ENCODE measurements at places on chromosomes 4 and X.

DNA sequence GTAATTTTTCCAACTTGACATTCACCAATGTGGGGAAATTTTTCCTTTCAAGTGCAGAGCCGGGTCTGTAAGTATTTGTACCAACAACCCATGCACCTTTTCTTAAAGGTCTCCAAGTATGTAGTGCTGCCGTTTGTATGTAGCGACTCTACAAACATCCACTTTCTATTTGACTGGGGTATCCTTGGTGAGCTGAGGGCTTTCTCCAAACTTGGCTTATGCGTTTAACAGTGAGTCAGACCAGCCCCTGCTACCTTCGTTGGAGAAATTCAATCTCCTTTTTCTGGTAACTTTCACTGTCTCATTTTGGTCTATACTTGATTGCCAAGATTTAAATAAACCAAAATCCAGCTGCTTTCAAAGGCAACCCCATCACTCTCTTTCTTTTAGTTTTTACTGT is 34.9 kb downstream of the MGST2 start:
- no peak for DNase-seq

DNA sequence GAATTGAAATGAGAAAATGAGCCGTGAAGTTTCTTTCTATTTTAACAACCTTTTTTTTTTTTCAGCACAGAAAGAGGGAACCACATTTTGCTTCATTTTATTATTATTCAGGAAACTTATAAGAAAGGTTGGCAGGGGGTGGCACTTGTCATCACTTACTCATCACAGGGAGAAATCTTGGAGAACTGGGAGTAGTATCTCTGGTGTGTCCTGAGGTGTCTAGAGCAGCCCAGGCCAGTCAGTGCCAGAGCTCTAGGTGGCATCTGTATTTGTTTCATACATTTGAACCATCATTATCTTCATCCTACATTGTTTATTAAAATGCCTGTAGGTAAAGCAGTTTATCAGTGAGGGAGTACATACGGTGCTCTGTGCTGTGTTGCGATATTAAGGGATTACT is 43.8 kb upstream of the ARHGAP24 start:
- no peak for DNase-seq

- no peak for DNase-seq
Measured at GRCh38 chrX:150478496-150479492, 89.6 kb upstream of the MTM1 start.

- no peak for DNase-seq
Measured at GRCh38 chr4:107564326-107564725, 155.7 kb downstream of the PAPSS1 start.

DNA sequence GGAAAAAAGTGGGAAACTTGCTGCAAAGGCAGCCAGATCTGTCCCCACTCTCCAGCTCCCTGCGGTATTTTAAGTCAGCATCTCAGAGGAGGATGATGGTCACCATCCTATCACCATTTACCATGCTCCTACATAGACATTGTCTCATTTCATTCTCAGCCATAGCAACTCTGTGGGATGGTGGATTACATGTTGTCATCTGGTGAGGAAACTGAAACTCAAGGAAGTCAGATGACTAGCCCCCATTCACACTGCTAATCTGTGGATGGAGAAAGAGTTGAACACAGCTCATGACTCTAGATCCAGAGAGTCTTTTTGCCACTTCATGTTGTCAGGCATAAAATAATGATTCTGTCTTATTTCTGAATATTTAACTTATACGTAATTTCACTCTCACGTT is 323.5 kb downstream of the PTTG2 start:
- no peak for DNase-seq

DNA sequence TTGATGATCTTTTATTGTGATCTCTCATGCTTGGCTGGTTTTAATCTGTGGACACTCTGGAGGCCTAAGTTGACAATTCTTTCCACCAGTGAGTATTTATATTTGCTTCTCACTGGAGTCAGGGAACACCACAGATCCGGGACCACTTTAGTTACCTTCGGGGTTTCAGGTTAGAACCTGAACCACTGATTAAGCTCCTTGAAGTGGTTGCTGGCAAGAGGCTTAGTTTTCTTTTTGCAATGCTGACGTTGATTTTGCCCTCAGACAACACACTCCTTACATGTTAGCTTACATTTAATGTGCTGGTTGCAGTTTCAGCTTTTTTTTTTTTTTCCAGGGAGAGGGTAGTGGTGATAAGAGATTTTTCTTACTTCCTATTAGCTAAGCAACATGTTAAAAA is 10.5 kb upstream of the ZNF330 start:
- DNase-seq = no peak

GRCh38 chr4:93777081-93777460 is 51.5 kb upstream of the ATOH1 start:
- no peak for DNase-seq

DNA sequence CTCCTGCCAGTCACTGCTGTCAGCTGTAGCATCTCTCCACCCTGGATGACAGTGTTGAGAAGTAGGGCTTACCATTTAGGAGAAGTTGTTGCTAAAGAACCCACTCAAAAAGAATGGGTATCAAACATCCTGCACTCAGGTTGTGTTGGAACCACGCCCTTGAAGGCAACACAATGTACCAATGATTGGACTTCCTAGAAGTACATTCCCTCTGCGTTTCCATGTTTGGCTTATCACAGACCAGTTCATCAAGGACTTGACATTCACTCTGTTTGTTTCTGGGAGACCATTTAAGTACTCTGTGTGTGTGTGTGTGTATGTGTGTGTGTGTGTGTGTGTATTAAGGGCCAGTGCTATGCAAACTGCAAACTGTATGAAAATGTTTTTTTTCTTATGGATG is 200.6 kb upstream of the GATB start:
- DNase-seq = no peak

GRCh38 chr4:182310316-182310715 is 67.1 kb downstream of the TENM3 start:
- peak; percentile 27 for DNase-seq

DNA sequence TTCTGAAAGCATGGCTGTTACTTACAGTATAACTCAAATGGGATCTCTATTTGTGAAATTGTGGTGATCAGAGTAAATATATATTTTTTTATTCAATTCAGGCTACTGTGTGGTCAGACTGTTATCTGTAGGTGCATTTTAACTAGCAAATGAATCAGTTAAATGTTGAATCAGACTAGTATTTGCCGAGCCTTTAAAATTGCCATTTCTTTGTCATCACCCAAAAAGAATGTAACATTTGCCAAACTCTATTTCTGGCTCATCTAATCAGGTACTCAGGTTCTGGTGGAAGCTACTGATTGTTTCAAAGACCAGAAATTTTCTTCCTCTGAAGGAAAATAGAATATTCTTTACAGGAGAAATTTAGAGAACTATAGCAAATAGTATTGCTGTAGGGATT is 1.8 kb upstream of the NAA15 start:
- DNase-seq = no peak

GRCh38 chrX:66200855-66201795 is 37.1 kb downstream of the HEPH start:
- no peak for DNase-seq
